ENCODE measurements at places on chromosomes 5 and 9.
A peak's percentile ranks its signal among the peaks of the same experiment; 100 is the strongest.

DNA sequence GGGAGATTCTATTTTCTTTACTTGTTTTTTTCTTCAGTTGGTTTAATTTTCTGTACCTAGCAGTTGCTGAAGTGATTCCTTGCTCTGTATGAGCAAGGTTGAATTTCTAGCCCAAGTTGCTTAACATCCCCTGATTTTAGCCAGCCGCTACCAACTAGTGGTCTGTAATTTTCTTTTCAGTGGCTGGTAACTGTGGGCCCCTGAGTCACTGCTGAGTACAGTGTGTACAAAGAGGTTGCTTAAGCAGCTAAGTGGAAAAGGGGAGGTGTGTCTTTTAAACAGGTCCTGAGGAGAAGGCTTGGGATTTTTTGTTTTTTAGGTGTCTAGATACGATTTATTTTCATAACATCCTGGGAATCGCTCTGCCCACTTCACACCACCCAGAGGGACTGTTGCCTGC is 254.7 kb downstream of the NR3C1 start:
- no peak for DNase-seq

DNA sequence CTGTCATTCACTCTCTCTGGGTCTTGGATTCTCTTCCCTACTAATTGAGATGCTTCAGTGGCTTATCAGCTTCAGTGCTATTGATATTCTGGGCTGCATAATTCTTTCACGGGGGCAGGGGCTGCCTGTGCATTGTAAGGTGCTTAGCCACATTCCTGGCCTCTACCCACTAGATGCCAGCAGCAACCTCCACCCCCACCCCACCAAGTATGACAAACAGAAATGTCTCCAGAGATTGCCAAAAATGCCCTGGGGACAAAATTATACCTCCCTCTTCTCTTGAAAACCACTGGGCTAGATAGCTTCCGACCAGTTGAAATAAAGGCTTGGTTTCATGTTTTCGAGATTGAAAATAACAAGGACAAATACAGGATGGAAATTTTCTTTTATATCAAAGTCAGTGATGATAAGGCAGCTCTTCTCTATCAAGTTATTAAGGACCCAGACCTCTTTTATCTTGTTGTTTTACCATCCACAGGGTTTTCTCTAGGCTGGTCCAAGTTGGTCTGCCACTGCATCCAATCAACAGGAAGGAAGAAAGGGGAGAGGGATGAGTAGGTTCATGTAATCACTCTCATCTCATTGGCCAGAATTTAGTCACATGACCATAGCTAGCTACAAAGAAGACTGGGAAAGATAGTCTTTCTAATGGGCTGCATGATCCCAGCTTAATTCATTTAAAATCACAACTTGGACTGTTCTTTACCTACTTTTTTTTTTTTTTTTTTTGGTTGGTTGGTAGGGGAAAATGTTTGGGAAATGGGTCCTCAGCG is 92.1 kb upstream of the RANBP3L start:
- DNase-seq, result no peak

- DNase-seq, result no peak
Observed at GRCh38 chr9:72896439-72896838, 56.4 kb downstream of the ALDH1A1 start.

DNA sequence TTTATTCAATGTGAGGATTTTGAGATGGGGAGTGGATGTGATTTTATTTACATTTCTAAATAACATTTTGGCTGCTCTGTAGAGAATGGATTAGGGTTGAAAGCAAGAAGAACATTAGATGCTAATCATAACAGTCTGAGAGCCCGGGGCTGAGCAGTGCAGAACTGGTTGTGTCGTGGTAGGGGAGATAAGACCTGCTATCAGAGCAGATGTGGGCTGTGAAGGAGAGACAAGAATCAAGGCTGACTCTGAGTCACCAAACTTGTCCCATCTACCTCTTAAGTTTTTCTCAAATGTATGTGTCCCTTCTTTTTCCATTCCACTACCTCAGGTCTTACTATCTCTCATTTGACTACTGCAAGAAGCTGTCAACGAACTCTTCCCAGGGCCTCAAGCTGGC is 35.4 kb upstream of the SLC28A3 start:
- peak; percentile 13 for DNase-seq

DNA sequence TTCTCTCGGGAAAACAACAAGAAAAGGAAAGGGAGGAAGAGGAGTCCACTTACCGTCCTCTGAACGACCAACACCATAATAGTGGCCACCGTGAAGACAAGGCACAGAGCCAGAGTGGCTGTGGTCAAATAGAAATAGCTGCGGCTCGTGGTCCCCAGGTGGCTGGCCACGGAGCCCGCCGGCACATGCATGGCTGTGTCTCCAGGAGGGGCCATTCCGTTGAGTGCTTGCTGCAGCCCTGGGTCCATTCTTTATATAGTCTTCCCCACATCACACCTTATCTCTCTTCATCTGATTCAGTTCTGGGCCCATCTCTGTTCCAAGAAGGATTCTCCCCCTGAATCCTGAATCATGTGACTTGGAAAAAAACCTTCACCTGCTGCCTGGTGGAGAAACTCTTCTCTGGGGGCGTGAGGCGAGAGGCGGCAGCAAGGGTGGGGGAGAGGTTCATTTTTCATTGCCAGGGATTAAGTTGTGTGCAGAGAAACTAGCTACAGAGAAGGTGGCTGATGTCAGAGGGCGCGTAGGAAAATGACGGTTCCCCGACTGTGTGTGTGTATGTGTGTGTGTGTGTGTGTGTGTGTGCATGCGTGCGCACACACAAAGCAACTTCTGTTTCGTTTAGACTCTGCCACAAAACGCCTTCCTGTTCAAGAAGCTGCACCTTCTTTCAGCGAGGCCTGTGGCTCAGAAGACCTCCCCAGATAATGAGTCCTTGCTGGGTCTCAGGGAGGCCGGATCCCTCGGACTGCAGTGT is at the start of gene TNFSF8:
Gene TNFSF8, minus strand, starts transcription at position 536 of the 757 bp plus-strand sequence. Its CDS starts 288 bp downstream, at position 248.
- DNase-seq, result no peak

DNA sequence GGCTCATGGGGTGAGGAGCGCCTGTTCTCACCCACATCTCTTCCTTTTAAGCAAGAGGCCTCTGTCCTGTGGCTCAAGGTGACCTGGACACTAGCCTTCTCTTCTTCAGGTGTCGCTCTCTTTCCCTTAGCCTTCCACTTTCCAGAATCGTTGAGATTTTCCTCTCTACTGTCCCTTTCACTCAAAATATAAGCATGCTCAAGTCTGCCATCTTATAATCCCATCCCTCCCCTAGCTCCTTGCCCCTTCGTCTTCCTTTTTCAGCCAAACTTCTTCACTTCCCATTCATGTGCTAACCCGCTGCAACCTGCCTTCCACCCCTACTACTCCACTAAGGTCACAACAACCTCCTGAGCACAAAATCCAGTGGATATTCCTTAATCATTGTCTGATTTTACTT is 13.1 kb downstream of the PTGR1 start:
- no peak for DNase-seq

- no peak for DNase-seq
Observed at GRCh38 chr9:121075251-121076036, 689 bp downstream of the CNTRL start.

GRCh38 chr5:96843140-96843539 is 33.2 kb upstream of the ERAP2 start:
- DNase-seq, result no peak

DNA sequence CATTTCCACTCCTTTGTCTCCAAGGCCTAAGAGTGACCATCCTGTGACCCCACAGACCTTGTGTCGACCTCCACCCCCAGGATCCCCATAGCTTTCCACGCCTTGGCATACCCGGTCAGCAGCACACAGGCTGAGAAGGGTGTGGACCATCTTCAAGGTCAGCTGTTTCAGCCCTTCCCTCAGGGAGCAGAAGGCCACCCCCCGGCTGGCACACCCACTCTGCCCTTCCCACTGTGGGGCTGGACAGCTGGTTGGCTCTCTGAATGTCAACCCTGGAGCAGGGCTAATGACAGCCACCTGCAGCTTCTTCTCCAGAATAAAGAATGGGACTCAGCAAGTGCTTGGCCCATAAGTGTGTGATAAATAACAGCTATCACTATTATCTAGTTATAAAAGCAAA is 93.1 kb downstream of the OLFM1 start:
- no peak for DNase-seq

DNA sequence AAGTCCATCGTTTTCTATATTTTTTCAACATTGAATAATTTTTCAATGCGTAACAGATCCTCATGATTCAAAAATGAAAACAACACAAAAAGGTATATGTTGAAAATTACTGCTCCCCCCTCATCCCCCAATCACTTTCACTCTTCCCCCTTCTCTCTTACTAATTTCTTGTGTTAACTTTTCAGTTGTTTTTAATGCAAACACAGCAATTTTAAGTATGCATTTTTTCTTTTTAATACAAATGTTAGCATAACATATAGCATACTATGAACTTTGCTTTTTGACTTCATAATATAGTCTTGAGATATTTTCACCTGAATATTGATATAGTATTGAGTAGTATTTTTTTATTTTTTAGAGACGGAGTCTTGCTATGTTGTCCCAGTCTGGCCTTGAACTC is 41.1 kb upstream of the CAMK4 start:
- no peak for DNase-seq

Measured in ELF-1 (cell line).